CD14-positive monocyte (primary cell): ENCODE measurements at places on chromosomes 1 and 21.

GRCh38 chr1:76237211-76237610 lies 162.7 kb downstream of the ST6GALNAC3 start:
- DNase-seq = no peak

GRCh38 chr1:225573216-225573615 lies 79.7 kb downstream of the ENAH start:
- no peak for DNase-seq

- DNase-seq = peak; percentile 43
Observed at GRCh38 chr1:203133970-203134725, 6.6 kb downstream of the ADORA1 start.

DNA sequence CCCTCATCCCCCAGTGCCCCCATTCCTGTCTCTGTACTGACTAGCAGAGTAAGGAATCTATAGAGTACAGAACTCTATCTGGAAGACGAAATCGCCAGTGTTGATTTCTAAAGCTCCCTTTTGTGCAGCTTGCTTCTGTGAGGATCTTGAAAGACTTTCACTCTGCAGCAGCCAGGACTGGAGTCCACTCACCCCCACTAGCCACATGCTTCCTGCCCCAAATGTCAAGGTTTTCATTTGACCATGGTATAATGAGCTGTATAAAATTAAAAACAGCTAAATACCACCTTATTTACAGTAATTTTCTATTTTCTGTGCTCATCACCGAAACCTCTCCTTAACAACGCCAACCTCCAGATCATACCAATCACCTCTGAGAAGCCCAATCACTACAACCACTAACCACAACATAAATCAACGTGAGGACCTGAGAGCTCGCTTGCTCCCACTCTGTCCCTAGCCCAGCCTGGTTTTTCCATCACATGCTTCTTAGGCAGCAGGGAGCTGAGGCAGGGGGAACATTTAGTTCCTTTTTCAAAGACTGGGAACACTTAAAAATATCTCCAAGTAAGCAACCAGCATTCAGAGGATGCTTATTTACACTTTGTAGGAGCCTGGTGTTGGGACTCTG lies 56.1 kb upstream of the IRF2BP2 start:
- DNase-seq = no peak

- no peak for DNase-seq
Observed at GRCh38 chr1:215623162-215623561, 56.1 kb downstream of the KCTD3 start.

DNA sequence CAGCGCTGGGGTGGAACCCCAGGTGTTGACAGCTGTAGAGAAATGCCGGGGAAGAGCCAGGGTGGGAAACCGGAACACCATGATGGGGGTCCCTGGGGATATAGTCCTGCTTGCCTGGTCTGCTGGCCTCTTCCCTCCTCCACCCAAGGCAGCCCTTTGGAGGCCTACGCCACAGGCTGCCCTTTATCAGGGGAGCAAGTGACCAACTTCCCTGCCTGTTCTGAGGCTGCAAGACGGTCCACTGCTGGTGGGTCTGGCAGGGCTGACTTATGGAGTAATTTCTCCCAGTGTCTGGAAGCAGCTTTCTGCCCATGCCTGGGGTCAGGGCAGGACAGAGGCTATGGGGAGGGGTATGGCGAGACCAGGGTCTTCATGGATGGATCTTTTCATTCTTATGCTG lies 50.8 kb upstream of the EDN2 start:
- DNase-seq = no peak

GRCh38 chr1:35568975-35569395 lies 4.1 kb upstream of the TFAP2E start:
- DNase-seq = peak; percentile 53

- DNase-seq = no peak
Observed at GRCh38 chr1:24795236-24795635, 50.0 kb downstream of the CLIC4 start.

DNA sequence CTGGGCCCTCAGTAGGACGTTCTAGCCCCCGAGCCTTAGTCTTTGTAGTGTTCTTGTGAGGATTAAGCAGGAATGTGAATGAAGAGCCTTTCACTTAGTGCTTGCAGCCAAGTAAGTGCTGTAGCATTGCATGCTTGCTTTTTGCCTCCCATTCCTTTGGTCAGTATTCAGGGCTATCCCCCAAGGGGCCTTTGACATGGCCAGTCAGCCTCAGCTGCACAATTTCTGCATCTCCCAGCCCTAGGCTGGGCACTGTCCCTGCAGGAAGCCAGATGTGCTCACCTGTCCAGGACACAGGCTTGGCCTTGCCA lies 30.5 kb downstream of the SOX13 start:
- DNase-seq = no peak

DNA sequence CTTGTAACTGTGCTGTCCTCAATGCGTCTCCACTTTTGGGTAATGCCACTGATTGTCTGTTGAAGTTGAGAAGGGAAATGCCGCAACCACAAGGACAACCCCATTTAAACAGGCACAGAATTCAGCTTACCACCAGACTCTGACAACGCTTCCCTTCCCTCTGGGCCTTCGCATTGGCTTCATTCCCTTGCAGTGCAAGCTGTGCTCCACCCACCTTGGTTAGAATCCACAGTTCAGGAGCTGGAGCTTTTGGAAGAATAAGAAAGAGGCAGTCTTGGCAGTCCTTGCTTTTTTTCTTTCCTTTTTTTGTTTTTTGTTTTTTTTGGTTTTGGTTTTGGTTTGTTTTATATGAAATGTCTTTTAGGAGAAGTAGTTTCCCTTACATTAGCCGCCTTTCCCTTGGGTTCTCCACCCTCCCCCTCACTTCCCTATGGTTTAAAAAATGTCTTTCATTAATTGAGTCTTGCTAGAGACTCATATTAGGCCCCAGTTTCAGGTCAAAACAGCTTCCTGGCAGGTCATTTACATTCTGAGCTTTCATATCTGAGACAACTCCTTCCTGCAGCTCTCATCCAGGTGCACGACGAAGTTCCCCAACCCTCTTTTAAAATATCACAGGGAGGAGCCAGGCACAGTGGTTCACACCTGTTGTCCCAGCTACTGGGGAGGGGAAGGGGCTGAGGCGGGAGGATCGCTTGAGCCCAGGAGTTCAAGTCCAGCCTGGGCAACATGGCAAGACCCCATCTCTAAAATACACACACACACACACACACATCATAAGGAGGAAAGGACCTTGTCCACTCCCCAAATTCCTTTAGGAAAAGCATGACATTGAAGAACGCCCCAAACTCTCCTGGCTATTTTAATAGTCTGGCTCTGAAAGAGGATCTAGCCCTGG lies 20.7 kb upstream of the LAX1 start:
- no peak for DNase-seq

GRCh38 chr1:7470904-7471638 lies 300.0 kb upstream of the VAMP3 start:
- DNase-seq = no peak
